CD4-positive, alpha-beta T cell treated with Interleukin-2 at 100 ng/mL for 4 hours (primary cell): ENCODE measurements at places on chromosomes 1 and 21.

DNA sequence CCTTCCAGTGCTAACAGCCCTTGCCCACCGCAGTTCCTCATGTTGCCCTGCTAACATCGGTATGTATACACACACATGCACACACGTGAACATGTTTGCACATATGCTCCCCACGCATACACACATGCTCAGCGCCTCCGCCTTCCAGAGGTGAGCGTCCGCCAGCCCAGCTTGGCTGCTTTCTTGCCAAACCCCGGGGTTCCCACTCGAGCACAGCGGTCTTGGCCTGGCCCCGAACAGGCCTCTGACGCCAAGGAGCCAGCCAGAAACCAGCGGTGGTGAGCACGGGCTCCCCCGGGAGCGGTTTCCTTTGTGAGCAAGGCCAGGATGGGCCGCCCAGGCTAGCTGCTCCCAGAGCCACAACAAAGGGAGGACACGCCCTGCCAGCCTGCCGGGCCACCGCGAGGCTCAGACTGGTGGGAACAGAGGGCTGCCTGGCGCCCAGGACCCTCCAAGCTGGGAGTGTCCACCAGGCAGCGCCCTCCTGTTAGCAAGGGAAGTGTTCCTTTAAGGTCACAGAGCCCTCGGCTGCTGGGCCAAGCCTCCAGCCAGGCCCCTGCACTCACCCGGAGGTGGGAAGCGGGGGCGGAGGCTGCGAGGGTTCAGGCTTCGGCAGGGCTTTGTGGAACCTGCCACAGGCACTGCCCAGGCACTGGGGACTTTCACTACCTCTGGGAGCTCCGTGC is 65.4 kb downstream of the ALPL start:
- DNase-seq: no peak

GRCh38 chr1:7334475-7335035 is 436.5 kb upstream of the VAMP3 start:
- no peak for DNase-seq

DNA sequence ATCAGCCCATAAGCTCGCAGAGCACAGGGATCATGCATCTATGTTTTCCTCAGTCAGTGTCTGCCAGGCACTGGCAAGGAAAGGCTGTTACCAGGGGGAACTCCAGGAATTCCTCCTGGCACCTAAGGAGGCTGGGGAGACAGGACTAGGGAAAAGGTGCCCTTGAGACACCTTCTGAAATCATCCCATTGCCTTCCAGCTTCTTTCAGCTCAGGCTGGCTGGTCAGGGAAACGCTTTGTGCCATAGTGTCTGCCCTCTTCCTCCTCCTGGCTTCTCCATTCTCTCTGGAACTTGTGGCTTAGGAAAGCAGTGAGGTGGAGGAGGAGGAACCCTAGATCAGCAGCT is 13.8 kb downstream of the LMNA start:
- DNase-seq: no peak

DNA sequence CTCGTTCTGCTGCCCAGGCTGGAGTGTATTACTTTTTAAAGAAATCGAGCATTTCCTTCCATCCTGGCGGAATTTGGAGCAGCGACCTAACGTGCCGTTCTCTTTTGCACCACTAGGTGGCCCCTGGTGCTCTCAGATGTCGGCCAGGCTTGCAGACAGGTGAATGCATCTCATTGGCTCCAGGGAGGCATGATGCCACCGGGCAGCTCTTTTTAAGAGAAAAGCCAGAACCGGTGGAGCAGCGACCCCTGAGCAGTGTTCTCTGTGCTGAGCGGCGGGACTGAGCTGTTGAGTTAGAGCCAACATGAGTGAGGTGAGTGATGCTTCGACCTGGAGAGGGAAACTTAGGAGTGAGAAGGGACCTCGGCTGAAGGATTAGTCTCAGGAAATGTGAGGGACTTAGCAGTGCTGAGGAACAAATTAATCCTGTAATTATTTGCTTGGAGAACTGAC is at the start of gene PCP4:
PCP4 (plus strand) TSS at position 241 of the 453 bp plus-strand sequence; CDS start at position 305, 64 bp downstream.
- DNase-seq: no peak

DNA sequence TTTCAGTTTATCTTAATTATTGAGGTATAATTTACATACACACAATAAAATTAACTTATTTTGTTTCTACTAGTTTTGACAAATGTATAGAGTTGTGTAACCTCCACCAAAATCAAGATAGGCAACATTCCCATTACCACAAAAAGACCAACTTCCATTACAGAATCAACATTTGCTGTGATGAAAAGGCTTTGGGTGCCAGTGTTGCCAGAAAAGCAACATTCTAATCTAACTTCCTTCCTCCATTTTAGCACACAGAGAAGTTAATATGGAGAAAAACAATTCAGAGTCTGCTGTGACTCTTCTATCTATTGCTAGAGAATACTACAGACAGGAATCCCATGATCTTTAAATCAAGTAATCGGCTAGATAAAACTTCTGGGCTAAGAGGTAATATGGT is 245.3 kb downstream of the RERE start:
- no peak for DNase-seq

- no peak for DNase-seq
These were observed 70.6 kb downstream of the PTBP2 start for GRCh38 chr1:96792220-96792619.

- no peak for DNase-seq
These were observed 25.5 kb upstream of the RCC1 start for GRCh38 chr1:28480308-28480707.

DNA sequence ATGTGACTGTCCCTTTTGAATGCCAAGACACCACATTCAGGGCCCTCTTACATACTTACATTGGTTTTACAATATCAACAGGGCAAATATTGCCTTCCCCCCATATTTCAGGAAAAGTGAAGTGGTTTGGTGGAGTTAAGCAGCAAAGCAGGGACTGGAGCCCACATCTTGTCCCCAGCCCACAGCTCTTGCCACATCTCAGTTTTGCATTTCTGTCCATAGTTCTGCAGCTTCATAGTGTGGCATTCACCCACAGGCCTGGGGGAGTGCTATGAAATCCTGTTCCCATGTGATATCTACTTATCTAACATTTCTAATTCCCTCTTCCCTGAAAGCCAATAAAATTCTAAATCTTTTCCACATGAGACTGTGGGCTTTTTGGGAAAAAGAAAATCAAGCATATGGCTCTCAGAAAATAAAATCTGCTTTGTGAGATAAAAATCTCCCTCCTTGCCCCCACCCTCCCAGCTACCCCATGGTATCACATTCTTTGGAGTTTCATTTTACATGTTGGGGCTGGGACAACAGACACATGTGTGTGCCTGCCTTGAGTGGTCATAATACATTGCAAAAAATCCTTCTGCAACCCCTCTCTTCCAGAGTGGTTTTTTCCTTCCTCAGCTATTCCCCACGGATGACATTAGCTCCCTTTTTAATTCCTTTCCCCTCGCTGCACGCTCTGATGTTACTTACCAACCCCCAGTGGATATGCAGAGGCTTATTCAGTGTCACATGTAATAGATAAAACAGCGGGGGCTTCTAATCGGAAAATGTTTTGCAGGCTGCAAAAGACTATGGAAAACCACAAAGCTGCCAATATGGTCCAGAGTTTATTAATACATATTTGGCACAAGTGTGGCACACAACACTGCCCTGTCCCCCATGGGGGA is 20.5 kb upstream of the CD2 start:
- no peak for DNase-seq

DNA sequence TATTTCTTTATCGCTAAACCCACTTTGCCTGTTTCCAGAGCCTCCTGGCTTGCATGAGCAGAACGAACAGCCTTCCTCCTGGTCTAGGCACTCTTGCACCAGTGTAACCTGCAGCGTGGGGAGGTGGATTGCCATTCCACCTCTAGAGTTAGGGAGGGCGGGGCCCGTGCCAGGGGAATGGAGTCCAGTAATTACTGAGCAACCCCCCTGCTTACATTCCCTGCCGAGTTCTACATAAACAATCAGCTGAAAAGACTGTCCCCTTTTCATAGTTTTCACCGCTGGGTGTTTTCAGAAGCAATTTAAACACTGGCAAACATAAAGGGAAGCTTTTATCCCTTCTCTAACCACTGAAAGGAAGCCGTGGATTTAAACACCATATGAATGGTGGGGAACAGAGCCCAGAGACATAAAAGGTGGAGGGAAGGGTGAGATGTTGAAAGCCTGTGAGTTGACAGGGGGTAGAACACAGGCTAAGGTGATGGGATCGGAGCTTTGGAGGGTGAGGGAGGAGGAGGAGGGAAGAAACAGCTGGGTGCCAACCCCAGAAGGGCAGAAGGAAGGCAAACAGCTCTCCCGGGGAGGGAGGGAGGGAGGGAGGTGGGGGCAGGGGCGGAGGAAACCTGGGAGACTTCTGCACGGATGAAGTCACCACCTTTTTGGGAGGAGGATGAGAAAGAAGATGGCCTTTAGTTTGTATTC is 68.0 kb upstream of the WDR26 start:
- no peak for DNase-seq

DNA sequence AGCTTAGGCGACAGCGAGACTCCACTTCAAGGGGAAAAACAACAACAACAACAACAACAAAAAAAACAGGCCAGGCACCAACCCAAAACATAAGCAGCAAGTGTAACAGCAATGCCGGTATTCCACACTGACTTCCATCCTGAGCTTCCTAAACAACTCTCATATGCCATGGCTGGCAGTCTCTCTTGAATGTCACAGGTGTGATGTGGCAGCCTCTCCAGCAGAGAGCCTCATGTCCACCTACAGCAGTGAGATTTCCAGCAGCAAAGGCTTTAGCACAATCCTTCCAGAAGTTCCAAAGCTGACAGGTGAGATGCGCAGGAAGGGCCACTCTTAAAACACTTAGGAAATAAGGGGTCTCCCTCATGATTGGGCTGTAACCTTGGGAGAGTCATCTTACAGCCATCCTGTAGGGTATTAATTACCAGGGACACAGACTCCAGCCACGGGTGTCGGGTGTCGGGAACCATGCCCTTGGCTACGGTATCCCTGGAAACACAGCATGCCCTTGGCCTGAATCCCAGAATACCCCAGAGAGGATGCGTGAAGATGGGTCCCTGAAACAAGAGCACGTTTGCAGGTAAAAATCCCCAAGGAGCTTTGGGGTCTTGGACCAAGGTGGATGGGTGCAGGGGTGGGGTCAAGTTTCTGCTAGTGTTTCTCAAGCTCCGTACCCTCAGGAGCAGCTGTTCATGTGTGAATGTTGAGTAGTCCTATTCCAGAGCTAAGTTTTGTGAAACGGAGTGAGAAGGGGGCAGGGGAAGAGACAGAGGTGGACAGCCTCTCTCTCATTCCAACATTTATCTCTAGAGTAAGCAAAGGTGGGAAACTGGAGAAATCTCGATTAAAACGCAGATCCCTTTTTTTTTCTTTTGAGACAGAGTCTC is 31.4 kb downstream of the CLSTN1 start:
- DNase-seq: no peak

DNA sequence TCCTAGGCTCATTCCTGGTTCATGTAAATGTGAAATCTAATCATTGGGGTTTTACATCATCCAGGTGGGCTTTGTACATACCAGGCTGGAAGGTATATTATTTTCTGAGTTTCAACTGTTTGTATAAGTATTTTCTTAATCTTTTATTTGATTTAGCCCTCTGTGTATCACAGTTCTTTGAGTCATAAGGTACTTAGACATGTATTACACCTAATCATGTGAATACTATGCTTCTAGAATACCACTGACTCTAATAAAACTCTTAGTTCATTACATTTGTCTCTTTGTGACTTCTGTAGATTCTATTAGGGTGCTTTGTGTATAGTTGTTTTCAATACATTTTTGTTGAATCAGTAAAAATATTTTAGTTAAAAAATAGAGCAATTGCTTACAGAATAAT is 92.8 kb downstream of the ZFYVE9 start:
- no peak for DNase-seq

DNA sequence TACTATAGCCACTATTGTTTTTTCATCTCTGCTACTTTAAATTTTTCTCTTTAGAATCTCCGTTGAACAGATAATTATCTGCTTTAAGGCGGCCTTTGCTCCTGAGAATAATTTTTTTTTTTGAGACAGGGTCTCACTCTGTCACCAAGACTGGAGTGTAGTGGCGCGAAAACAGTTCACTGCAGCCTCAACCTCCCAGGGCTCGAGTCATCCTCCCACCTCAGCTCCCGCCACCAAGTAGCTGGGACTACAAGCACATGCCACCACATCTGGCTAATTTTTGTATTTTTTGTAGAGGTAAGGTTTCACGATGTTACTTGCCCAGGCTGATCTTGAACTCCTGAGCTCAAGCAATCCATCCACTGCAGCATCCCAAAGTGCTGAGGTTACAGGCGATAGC is 28.6 kb downstream of the TRIT1 start:
- DNase-seq: no peak

DNA sequence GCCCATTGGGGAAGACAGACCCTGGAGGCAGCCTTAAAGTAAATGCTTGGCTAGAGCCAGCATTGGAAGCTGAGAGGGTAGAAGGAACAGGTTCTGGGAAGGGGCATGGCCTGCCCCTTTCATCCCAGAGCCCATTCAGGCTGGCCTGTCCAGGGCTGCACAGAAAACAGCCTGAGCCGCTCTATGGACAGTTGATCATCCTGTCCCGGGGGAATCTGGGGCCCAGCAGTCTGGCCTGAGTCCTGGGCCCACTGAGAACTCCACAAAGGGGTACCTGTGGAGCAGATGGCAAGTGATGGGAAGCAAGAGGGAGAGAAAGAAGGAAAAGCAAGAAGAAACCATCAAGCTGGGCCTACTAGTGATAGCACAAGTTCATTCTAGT is 13.2 kb downstream of the TMEM81 start:
- DNase-seq: no peak

- no peak for DNase-seq
These were observed 5.6 kb downstream of the CTSS start for GRCh38 chr1:150760013-150760412.

DNA sequence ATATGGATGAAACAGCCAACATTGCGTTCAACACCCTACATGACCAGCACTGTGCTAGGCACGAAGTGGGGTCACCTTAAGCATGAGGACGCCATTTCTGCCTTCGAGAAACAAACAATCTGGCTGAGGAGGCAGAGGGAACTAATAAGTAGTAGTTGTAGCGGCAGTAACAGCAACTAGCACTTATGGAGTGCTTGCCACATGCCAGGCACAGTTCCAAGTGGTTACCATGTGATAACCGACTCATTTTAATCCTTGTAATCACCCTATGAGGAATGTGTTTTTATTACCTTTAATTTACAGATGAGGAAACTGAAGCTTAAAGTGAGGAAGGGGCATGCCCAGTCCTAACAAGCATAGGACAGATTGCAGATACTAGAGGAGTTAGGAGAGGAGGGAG is 33.7 kb downstream of the KCND3 start:
- DNase-seq: no peak
